ENCODE measurements at places on chromosomes 11 and 22.

GRCh38 chr11:1564535-1565172, 7.4 kb downstream of the DUSP8 start:
- DNase-seq: peak; percentile 89

DNA sequence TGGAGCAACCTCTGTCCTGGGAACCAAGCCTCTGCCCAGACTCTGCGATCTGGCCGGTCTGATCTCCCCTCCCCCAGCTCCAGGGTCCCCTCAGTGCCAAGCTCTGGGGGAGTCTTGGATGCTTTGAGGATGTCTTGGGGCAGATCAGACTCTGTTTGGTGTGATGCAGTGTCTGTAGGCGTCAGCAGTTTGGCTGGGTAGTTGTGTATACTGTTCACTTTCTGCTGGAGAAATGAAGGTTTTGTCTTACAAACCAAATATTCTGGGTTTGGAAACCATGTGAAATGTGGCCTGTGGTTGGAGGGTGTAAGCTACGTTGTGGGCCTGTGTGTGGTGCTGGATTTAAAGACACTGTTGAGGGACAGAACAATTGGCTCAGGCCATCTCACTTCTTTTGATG, 4.6 kb downstream of the INSC start:
- DNase-seq: no peak

GRCh38 chr22:19842393-19843106, 12.1 kb downstream of the GNB1L start:
- DNase-seq: no peak

- no peak for DNase-seq
These were observed 966.3 kb downstream of the JRKL start for GRCh38 chr11:97356144-97356543.
